Activated CD4-positive, alpha-beta T cell treated with anti-CD3 and anti-CD28 coated beads for 1 hour (primary cell): ENCODE measurements at places on chromosomes 2 and 18.

DNA sequence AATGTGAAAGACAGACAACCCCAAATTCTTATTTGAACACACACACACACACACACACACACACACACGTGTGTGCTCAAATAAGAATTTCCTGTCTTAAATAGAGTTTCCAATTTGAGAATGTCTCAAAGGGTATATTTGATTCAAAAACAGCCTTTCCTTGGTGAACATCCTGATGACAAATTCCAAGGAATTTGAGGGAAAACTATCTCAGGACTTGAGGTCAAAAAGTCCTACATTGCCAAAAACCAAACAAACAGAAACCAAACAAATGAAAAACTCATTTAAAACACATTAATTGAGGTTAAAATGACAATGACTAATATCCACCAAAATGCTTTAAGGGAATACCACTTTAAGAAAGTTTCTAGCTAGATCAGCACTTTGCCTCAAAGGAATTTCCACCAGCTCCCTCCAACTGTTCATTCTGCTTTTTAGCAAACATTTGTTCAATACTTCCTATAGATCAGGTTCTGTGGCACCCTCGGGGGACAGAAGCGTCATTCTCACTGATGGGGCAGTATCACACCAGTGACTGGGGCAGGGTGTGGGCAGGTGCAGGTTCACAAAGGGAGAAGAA is 232.1 kb upstream of the TRIB2 start:
- DNase-seq: no peak

DNA sequence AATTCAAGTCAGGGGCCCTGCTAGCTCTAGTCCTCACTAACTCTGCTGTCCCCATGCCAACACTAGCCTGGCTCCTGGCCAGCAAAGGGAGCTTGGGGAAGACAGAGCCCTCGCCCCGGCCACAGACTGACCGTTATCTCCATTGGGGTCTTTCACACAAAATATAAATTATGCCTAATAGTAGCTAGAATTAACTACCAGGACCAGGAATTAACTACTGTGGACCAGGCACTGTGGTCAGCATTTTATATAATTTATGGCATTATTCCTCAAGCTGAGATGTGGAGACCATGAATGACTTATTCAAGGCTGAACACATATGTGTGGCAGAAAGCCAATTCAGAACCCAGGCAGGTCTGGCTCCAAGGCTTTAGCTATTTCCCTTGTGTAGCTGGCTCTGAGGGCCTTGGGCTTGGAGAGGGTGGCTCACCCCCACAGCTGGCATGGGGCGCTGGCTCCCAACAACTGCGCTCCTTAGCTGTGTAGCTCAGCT is 49.2 kb downstream of the CELF4 start:
- no peak for DNase-seq

- no peak for DNase-seq
Observed at GRCh38 chr2:229463841-229464346, 192.8 kb upstream of the PID1 start.

DNA sequence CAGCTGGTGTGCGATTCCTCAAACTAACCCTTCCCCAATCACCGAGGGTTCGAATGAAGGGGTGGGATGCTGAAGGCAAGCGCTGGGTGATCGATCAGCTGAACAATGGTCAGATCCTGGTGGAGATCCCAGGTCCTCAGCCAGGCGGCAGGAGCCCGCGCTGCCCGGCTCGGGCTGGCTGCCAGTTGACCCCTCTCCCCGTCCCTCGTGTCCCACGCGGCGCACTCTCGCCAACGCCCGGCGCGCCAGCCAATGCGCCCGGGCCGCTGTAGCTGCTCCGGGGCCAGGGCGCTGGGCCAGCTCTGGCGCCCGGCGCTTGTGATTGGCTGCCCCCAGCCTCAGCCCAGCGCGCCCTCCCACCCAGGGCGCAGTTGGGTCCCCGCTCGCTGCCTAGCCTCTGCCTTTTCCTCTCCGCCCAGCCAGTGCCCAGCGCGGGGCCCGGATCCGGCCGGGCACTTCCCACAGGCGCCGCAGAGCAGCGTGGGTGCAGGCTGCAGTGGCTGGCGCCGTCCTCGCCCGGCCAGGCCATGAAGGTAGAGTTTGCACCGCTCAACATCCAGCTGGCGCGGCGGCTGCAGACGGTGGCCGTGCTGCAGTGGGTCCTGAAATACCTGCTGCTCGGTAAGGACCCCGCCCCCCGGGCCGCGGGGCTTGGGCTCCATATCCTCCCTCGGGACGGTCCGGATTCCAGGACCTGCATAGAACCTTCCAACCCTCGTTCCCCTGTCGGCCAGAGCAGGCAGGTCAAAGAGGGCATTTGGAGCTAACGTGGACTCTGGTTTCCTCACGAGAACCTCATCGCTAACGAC is at the start of gene MOGAT1:
Gene MOGAT1 (plus strand): TSS at position 400 of the 809 bp plus-strand sequence. CDS start 128 bp downstream, at position 528.
- DNase-seq: no peak

- no peak for DNase-seq
Observed at GRCh38 chr2:219445220-219445640, 10.6 kb downstream of the SPEG start.
